ENCODE measurements at places on chromosomes 2 and 18. TPM values are rescaled to one million over a fixed set of nuclear protein-coding genes. Genes with fewer than 3 reads are reported as not detected.

TSHZ1 gene
- 19.3 TPM for total RNA-seq

ANTXR1 gene
- total RNA-seq: 36.7 TPM

ZAP70 gene
- total RNA-seq: 0.62 TPM

ELMOD3 gene
- 13.8 TPM for total RNA-seq

ADCYAP1 gene
- total RNA-seq: 0.33 TPM

ANKRD39 gene
- total RNA-seq: 14.1 TPM

HRH4 gene
- total RNA-seq: not detected

IL1F10 gene
- total RNA-seq: not detected

HIBCH gene
- 42.0 TPM for total RNA-seq

KANSL1L gene
- 23.9 TPM for total RNA-seq

DNAJC5G gene
- 3.0 TPM for total RNA-seq

NETO1 gene
- 1.2 TPM for total RNA-seq

RUFY4 gene
- not detected for total RNA-seq

CPO gene
- total RNA-seq: 0.31 TPM

NCKAP1 gene
- total RNA-seq: 131 TPM

VWA3B gene
- total RNA-seq: 0.28 TPM

NEU2 gene
- total RNA-seq: not detected

TFPI gene
- 62.7 TPM for total RNA-seq

SLC23A3 gene
- 0.57 TPM for total RNA-seq

RASGRP3 gene
- 61.6 TPM for total RNA-seq

DAW1 gene
- not detected for total RNA-seq

LBX2 gene
- total RNA-seq: 1.2 TPM

CPS1 gene
- 5.4 TPM for total RNA-seq

MYO5B gene
- total RNA-seq: 3.1 TPM

MAL gene
- total RNA-seq: 15.5 TPM

EFEMP1 gene
- total RNA-seq: 96.0 TPM

VSNL1 gene
- total RNA-seq: 26.5 TPM

KCNIP3 gene
- total RNA-seq: 1.9 TPM

ALPP gene
- total RNA-seq: not detected

AOX1 gene
- total RNA-seq: 17.3 TPM

CLIP4 gene
- total RNA-seq: 61.4 TPM

GPR75 gene
- 0.85 TPM for total RNA-seq

TMEM247 gene
- total RNA-seq: not detected

PROC gene
- total RNA-seq: not detected

NAT8 gene
- not detected for total RNA-seq

COL3A1 gene
- 343 TPM for total RNA-seq

NT5DC4 gene
- not detected for total RNA-seq

KHK gene
- total RNA-seq: 5.5 TPM

GKN1 gene
- not detected for total RNA-seq

AFF3 gene
- 17.8 TPM for total RNA-seq

HAUS1 gene
- total RNA-seq: 13.0 TPM

POU3F3 gene
- total RNA-seq: 0.76 TPM

TSPYL6 gene
- total RNA-seq: not detected

AQP4 gene
- 23.6 TPM for total RNA-seq

LRP2 gene
- total RNA-seq: 0.66 TPM

CNDP1 gene
- not detected for total RNA-seq

ZC3H6 gene
- total RNA-seq: 24.6 TPM

UGT1A8 gene
- not detected for total RNA-seq

ASB18 gene
- 2.5 TPM for total RNA-seq

SLC38A11 gene
- total RNA-seq: not detected

RAPH1 gene
- total RNA-seq: 23.2 TPM

CNPPD1 gene
- 45.1 TPM for total RNA-seq

DPY30 gene
- total RNA-seq: 42.5 TPM

THUMPD2 gene
- 8.2 TPM for total RNA-seq

SCYGR6 gene
- total RNA-seq: not detected

B3GNT7 gene
- total RNA-seq: 7.3 TPM

C2orf72 gene
- not detected for total RNA-seq

CCDC102B gene
- total RNA-seq: 10.8 TPM

TNFAIP6 gene
- total RNA-seq: 1.1 TPM
